ENCODE measurements at places on chromosomes 11 and 22.
A peak's percentile ranks its signal among the peaks of the same experiment; 100 is the strongest.

DNA sequence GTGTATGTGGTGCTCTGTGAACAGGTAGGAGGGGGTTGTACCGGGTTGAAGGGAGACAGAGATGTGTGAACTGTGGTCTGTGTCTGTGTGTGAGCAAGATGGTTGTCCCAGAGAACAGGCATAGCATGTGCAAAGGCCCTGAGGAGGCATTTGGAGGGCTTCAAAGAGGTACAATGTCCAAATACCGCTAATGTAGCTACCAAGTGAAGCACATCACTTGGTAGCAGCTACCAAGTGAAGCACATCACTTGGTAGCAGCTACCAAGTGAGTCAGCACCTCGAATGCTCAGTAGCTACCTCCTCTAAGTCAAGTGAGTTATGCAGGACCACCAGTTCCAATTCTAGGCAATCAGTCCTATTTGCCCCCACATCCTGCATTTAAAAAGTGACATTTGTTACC lies 72.4 kb downstream of the KIAA1671 start:
- no peak for DNase-seq

DNA sequence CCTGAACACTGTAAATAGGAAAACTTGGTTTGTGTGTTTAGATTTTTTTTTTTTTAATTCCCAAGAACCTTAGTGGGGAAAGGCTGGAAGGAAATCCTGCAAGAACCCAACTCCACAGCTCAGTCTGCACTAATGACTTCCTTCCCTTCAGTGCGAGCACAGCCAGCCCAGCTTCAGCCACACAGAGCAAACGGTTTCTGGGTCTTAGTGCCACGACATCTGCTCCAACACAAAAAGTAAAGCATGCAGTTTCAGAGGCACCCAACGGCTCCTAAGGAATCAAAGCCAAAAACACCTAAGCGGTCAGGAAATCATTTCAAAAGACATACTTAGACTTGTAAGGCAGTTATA lies 236.1 kb downstream of the TTC28 start:
- peak; percentile 68 for DNase-seq

DNA sequence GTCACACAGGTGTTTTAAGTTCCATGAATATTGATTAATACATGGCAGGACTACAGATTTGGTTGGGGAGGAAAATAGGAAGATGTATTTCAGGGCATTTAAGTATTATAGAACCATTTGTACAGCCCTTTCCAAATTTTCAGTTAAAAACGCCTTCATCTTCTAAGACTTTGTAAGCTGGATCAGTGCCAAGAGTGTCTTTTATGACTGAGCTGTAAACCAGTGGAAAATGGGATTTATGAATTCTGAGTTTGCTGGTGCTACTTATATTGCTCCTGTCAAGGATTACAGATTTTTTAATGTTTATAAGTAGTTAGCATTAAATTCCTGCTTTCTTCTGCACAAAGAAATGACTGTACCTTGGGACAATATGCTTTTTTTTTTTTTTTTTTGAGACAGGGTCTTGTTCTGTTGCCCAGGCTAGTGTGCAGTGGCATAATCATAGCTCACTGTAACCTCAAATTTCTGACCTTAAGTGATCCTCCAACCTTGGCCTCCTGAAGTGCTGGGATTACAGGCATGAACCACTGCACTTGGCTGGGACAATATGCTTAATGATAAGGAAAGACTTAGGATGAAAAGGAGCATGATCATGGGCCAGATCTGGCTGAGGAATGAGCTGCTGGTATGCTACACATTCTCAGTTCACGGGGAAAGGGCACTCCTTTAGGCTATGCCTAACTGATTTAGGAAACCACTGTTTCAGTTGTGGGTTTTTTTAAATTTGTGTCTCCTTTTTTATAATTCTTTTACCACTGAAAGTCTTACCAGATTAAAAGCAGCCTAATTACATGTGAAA lies 113.6 kb upstream of the MTNR1B start:
- DNase-seq = no peak

- DNase-seq = no peak
Observed at GRCh38 chr22:44179989-44180705, 578 bp upstream of the PARVG start.

DNA sequence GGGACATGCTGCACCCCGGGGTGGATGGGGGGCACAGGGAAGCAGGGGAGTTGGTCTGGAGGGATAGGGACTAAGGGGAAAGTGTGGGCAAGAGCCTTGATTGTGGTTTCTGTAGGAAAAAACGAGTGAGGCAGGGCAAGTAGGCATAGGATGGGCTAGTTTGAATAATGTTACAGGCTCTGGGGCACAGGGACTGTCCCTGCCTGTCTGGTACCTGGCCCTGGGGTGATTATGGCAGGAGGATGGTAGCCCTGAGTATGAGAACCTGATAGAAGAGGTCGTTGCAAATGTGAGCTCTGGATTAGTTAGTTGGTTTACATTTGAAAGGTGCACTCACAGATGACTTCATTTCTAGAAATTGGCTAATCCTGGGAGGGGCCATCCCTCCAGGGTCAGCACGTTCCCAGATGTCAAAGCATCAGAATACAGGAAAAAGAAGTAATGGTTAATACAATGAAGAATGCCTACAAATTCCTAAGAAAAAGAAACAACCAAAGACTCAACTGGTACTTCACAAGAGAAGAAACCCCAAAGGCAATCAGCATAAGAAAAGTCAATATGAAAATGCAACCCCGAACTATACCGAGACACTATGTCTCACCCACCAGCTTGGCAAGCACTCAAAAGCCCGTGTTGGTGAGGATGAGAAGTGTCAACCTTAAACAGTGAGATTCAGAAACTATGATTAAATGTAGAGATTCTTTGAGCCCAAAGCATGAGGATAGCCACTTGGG lies 11.3 kb upstream of the SMIM38 start:
- no peak for DNase-seq

DNA sequence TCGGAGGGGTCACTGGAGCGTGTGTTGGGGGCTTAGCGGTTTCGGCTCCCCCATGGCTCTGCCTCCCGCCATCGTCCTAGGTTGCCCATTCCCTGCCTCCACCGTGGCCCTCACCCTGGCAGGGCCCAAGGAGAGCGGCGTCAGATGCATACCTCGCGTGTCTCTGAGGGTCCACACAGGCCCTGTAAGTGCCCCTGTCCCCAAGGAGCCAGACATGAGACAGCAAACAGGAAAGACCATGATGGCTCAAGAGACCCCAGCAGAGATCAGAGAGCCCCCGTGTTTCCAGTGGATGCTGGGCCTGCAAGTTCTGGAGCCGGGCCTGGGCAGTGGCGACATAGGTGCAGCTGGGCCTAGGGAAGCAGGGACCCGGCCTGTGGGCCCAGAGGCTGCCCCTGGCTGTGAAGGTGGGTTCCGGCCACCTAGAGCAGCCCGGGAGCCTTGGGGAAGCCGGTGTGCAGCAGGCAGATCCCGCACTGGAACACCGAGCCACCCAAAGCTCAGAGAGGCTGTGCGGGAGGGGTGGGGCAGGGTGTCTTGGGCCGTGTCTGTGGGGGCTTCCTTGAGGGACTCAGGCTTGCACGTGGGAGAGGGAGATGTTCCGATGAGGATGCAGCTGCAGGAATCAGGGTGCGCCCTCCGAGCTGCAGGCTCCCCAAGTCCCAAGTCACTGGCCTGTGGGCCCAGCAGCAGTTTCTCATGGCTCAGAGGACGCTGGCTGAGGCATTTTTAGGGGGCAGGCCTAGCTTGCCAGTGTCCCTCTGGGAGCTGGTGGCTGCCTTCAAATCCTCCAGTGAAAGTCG lies 126.4 kb downstream of the KCNQ1OT1 start:
- peak; percentile 5 for DNase-seq

GRCh38 chr11:58628446-58628845 lies 6.0 kb downstream of the CNTF start:
- DNase-seq = peak; percentile 12

- DNase-seq = peak; percentile 57
Observed at GRCh38 chr11:45982656-45983470, 60.4 kb downstream of the LARGE2 start.
